ENCODE measurements at places on chromosomes 5 and 9.

DNA sequence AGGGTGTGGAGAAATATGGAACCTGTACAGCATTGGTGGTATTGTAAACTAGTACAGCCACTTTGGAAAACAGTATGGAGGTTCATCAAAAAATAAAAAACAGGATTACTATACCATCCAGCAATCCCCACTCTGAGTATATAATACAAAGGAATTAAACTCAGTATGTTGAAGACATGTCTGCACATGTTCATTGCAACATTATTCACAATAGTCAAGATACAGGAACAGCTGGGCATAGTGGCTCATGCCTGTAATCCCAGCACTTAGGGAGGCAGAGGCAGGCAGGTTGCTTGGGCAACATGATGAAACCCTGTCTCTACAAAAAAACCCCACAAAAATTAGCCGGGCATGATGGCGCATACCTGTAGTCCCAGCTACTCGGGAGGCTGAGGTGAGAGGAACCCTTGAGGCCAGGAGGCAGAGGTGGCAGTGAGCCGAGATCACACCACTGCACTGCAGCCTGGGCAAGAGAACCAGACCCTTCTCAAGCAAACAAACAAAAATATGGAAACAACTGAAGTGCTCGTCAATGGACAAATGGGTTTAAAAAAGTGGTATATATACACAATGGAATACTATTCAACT, 63.6 kb downstream of the TMEM174 start:
- no peak for DNase-seq
- H3K4me3 ChIP-seq: no peak overlapping the region
- peaks cover 47% of the 10 kb centered on the region for H3K27me3 ChIP-seq
- H3K27ac ChIP-seq: no peak overlapping the region
- peaks cover 16% of the 10 kb centered on the region for H3K4me1 ChIP-seq

- H3K36me3 ChIP-seq: peaks cover 2% of the 10 kb centered on the region
- DNase-seq: no peak
- no peak overlapping the region for H3K4me3 ChIP-seq
- no peak overlapping the region for H3K27ac ChIP-seq
- peaks cover 53% of the 10 kb centered on the region for H3K4me1 ChIP-seq
- no peaks in the 10 kb centered on the region for H3K27me3 ChIP-seq
Measured at GRCh38 chr5:138364576-138364975, 12.1 kb downstream of the KDM3B start.

- no peaks in the 10 kb centered on the region for H3K36me3 ChIP-seq
- no peak overlapping the region for H3K27ac ChIP-seq
- no peak for DNase-seq
- H3K27me3 ChIP-seq: peaks cover 6% of the 10 kb centered on the region
- H3K4me1 ChIP-seq: no peaks in the 10 kb centered on the region
Measured at GRCh38 chr9:135032041-135032835, 55.2 kb upstream of the OLFM1 start.

GRCh38 chr9:88628114-88628513, 93.1 kb downstream of the NXNL2 start:
- DNase-seq: no peak
- peaks cover 3% of the 10 kb centered on the region for H3K27me3 ChIP-seq
- H3K4me3 ChIP-seq: no peak overlapping the region
- no peak overlapping the region for H3K27ac ChIP-seq

GRCh38 chr9:19371942-19372341, 8.1 kb downstream of the RPS6 start:
- H3K4me3 ChIP-seq: no peak overlapping the region
- no peaks in the 10 kb centered on the region for H3K27me3 ChIP-seq
- no peak for DNase-seq
- H3K27ac ChIP-seq: no peak overlapping the region
- peaks cover 10% of the 10 kb centered on the region for H3K4me1 ChIP-seq
- H3K36me3 ChIP-seq: peaks cover 29% of the 10 kb centered on the region

GRCh38 chr9:87568401-87568800, 70.7 kb downstream of the DAPK1 start:
- no peak overlapping the region for H3K27ac ChIP-seq
- H3K4me3 ChIP-seq: no peak overlapping the region
- no peaks in the 10 kb centered on the region for H3K4me1 ChIP-seq
- no peaks in the 10 kb centered on the region for H3K36me3 ChIP-seq
- no peak for DNase-seq

- H3K27me3 ChIP-seq: peaks cover 12% of the 10 kb centered on the region
- H3K27ac ChIP-seq: no peak overlapping the region
- H3K36me3 ChIP-seq: no peaks in the 10 kb centered on the region
- no peak for DNase-seq
- no peak overlapping the region for H3K4me3 ChIP-seq
Measured at GRCh38 chr5:133809801-133810200, 158.6 kb downstream of the C5orf15 start.

DNA sequence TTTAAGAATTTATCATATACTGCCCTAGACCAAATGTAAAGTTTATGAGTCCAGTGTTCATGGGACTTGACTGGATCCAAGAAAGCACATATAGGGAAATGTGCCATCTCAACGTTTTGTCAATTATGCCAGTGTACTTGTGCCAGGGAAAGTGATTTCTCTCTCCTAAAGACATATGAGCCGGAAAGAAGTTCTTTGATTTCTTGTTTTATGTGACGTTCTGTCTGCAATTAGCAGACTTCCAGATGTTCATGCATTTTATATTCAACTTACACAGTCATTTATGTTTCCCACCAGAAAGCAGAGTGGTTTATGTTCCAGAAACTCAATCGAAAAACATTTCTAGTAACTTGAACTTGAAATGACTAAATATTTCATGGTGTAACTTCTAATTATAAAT, 203.8 kb downstream of the FAM170A start:
- H3K4me3 ChIP-seq: no peak overlapping the region
- H3K4me1 ChIP-seq: no peaks in the 10 kb centered on the region
- H3K36me3 ChIP-seq: no peaks in the 10 kb centered on the region

DNA sequence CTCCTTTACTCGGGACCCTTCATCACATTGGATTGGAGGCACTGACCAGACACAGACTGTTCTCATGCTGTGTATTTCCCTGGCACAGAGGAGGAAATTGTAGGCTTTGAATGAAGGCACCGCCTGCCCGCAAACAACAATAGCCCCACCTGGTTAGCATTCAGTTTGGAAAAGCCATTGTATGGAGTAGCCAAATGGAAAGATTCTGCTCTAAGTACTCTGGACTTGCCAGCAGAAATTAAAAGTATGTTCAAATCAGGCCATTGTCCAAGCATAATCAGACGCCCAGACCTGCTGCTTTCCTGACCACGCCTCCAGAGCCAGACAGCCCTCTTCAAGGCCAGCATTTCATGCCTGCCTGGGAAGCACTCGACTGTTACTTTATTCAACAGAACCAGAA, 8.0 kb upstream of the SEMA4D start:
- H3K4me3 ChIP-seq: no peak overlapping the region
- peaks cover 80% of the 10 kb centered on the region for H3K4me1 ChIP-seq
- H3K27me3 ChIP-seq: no peaks in the 10 kb centered on the region
- no peak for DNase-seq

DNA sequence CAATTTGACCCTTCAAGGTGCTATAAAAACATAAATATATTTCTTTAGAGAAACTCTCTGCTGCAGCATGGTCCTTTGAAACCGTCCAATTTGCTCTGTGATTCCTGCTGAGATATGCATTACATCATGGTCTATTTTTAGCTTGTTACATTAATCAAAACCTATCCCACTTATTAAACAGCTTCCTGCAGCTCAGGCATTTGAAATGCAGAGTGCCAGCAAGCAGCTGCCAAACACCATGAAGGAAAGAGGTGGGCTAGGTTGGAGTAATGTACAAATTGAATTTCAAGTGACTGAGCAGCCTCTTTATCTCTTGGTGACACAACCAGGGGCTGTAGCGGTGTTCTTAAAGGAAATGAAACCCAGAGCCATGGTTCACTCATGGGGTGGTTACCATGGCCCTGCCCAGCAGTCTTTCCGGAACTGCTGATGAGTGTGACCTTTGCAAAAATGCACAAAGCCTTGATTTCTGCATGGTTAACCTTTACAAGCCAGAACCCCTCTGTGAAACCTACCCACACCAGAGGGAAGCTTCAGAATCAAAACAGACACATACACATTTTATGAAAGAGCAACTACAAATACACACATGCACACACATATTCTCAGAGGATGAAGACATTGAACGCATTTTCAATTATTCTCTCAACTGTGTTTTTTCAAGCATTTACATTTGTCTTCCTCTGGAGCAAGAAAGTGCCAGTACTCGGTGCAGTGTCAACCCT, 155.8 kb upstream of the ZNF608 start:
- peak; percentile 5 for DNase-seq
- H3K4me3 ChIP-seq: no peak overlapping the region
- no peak overlapping the region for H3K27ac ChIP-seq
- H3K27me3 ChIP-seq: peaks cover 3% of the 10 kb centered on the region

- no peaks in the 10 kb centered on the region for H3K27me3 ChIP-seq
- H3K27ac ChIP-seq: no peak overlapping the region
- H3K36me3 ChIP-seq: no peaks in the 10 kb centered on the region
- H3K4me1 ChIP-seq: peaks cover 35% of the 10 kb centered on the region
- no peak overlapping the region for H3K4me3 ChIP-seq
Measured at GRCh38 chr5:56494300-56494731, 261.2 kb upstream of the ANKRD55 start.

- H3K4me3 ChIP-seq: no peak overlapping the region
- DNase-seq: no peak
- H3K4me1 ChIP-seq: peaks cover 12% of the 10 kb centered on the region
- H3K27me3 ChIP-seq: no peaks in the 10 kb centered on the region
- H3K36me3 ChIP-seq: no peaks in the 10 kb centered on the region
Measured at GRCh38 chr9:114861273-114861672, 55.4 kb upstream of the TNFSF15 start.

DNA sequence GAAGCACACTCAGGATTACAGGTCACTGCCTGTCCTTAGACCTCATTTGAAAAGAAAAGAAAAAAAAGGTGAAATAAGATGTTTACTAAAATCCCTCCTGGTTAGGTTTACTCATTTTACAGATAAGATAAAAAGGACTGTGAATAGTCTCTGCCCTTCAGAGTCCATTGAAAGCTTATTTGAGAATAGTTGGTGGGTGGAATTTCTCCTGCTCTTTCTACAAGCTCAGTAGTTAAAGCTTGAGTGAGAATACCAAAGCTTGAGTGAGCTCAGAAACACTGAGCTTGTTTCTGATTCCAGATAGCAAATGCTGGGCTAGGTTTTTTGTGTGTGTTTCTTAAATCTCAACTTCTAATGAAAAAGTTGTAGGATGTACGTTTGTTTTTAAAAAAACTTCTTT, 106.7 kb downstream of the SLF1 start:
- no peak for DNase-seq
- no peak overlapping the region for H3K4me3 ChIP-seq
- no peaks in the 10 kb centered on the region for H3K4me1 ChIP-seq
- no peak overlapping the region for H3K27ac ChIP-seq

DNA sequence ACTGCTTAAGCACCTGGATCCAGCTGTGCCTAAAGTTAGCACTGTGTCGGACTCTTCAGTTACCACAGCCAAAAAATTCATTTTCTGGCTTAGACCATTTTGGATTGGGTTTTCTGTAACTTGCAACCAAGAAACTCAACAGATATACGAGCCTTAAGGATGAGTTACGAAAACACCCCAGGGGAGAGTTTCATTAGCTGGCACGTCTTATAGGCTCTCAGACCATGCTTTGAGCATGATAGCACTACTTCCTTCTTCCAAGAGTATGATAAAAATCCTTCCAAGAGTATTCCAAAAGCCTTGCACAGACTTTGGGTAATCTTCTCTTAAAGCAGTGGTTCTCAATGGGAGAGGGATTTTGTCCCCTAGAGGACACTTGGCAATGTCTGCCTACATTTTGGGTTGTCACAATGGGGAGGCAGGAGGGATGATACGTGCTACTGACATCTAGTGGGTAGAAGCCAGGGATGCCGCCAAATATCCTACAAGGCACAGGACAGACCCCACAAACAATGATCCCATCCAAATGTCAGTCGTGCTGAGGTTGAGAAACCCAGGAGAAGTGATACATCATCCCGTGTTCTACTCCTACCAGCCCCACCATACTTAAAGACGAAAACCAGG, 64.8 kb downstream of the SMIM23 start:
- DNase-seq: peak; percentile 15
- H3K27me3 ChIP-seq: no peaks in the 10 kb centered on the region
- H3K4me3 ChIP-seq: no peak overlapping the region

- H3K27ac ChIP-seq: no peak overlapping the region
- H3K4me1 ChIP-seq: no peaks in the 10 kb centered on the region
- no peak for DNase-seq
- no peak overlapping the region for H3K4me3 ChIP-seq
- H3K27me3 ChIP-seq: peaks cover 7% of the 10 kb centered on the region
Measured at GRCh38 chr5:101206534-101206933, 303.5 kb upstream of the ST8SIA4 start.

- no peaks in the 10 kb centered on the region for H3K36me3 ChIP-seq
- no peak overlapping the region for H3K27ac ChIP-seq
Measured at GRCh38 chr5:158929552-158930218, 170.0 kb downstream of the EBF1 start.

DNA sequence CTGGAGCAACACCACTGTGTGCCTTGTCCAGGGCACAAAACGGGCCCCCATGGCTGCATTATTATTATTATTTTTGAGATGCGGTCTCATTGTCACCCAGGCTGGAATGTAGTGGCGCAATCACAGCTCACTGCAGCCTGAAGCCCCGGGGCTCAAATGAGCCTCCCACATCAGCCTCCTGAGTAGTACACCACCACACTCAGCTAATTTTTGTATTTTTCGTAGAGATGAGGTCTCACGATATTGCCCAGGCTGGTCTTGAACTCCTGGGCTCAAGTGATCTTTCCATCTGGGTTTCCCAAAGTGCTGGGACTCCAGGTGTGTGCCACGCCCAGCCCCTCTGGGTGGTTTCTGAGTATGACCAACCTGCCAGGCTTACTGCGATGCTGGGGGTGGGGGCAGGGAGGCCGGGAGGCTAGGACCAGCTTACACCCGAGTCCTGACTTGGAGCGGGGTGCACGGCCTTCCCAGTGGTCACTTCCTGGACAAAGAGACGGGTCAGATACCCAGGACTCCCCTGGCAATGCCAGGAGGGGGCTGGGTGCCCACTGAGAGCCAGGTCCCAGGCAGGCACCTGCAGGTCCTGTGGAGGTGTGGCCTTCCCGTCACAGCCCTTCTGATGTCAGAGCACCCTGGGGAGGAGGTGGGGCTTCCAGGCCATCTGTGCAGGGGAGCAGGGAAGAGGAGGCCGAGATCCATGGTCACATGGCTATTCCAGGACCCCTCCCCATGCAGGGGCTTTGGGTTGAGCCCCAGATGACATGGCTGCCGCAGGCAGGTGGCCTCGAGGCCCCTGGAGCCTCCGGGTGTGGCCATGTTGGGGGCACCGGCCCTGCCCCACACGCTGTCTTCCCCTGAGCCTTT, 8.3 kb upstream of the NRARP start:
- peaks cover 3% of the 10 kb centered on the region for H3K4me1 ChIP-seq
- no peaks in the 10 kb centered on the region for H3K36me3 ChIP-seq
- no peak for DNase-seq
- H3K27ac ChIP-seq: no peak overlapping the region
- no peak overlapping the region for H3K4me3 ChIP-seq

DNA sequence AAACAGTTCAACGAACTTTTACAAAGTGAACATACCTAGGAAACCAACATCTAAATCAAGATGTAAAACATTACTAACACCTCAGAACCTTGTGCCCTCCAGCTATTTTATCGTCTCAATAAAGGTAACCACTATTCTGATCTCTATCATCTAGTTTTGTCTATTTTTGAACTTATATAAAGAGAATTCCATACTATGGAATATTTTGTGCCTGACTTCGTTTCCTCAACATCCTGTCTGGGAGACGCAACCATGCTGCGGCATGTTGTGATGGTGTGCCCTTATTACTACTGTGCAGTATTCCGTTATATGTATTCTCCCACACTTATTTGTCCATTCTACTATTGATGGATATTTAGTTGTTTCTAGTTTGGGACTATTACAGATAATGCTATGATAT, 99.2 kb downstream of the NR6A1 start:
- H3K4me3 ChIP-seq: no peak overlapping the region
- no peak overlapping the region for H3K27ac ChIP-seq
- H3K4me1 ChIP-seq: peaks cover 14% of the 10 kb centered on the region
- H3K36me3 ChIP-seq: no peaks in the 10 kb centered on the region
- no peaks in the 10 kb centered on the region for H3K27me3 ChIP-seq
